ENCODE measurements at places on chromosomes 5 and 9. TPM values are rescaled to one million over a fixed set of nuclear protein-coding genes. Genes with fewer than 3 reads are reported as not detected.

MRRF gene
- 29.8 TPM for total RNA-seq

PPP1R26 gene
- 11.3 TPM for total RNA-seq

NME5 gene
- 1.9 TPM for total RNA-seq

TBCA gene
- total RNA-seq: 75.1 TPM

SLC34A3 gene
- total RNA-seq: not detected

DNA sequence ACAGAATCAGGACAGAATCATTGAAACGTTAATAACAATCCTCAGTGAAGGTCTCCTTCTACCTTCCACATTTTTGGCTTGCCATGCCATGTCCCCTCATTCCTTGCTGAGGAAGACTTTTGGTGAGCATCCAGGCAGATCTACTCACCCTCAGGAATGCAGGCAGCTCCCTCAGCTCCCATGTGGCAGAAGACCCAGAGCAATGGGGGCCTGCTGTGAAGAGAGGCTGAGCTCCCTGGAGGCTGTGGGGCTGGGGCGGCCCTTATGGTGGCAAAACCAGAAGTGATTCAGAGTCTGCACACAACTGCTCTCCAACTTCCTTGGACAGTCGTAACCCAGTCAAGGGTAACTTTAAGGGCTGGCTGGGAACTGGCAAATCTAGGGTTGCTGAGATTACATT is 247.2 kb upstream of the EFNA5 start:
- DNase-seq: no peak

DNA sequence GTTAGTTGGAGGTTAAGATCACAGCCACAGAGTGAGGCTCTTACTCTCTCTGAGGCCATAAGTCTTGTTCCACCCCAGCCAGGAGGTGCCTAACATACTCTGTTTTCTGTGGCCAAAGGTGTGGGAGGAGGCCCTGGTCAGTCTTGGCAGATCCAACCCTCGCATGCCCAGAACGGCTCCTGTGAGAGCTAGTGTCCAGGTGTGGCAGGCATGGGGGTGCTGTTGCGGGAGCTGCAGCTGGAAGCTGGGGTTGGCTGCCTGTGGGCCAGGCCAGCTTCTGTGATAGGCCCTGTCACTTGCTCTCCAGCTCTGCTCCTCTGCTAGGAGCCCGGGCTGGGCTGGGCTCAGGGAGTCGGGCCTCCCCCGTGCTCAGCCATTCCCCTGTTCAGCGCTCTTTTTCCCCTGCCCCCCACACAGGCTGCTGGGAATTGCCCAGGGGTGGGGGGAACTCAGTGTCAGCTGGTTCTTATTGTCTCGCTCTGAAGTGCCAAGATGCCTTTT is 31.6 kb downstream of the IER5L start:
- DNase-seq: no peak

DNA sequence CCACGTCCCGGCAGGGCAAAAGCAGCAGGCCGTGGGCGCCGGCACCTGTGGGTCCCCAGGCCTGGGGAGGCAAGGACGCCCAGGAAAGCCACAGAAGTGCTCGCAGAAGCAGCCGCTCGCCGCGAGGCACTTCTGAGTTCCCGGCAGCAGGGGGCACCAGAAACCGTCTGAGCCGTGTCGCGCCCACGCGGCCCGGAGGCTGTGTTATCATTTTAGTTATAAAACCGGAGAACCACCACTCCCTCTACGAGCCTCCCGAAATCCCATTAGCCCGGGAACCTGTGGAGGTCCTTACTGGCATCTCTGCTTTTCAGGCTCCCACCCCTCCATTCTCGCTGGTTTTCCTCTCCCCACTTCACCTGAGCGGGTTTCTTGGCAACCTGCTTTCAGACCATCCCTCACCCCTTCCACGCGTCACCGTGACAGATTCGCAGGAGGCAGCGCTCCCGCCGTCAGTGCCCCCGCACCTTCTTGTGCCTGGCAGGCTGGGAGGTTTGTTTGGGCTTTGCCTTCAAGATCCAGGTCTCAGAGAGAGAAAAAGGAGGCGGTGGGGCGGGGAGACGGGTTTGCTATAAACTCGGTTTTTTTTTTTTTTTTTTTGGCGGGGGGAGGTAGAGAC is 2.3 kb downstream of the GDNF start:
- DNase-seq: peak; percentile 70

DNA sequence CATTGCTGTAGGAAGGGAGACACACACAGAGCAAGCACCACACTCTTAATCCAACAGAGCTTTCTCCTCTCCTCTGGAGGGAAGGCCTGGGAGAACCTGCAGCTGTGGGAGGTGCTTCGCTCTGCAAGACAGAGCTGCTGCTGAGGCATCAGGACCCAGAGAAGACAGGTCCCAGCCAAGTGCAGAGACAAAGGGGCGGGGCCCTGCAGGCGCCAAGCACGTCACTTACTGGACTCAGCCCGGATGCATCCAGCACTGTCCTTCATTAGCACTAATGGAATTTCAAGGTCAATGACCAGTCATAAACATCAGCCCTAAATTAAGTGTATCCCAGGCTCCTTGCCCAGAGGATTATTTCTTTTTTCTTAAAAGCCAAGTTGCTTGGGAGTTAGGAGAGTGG is 337.1 kb upstream of the PANK3 start:
- no peak for DNase-seq

DNA sequence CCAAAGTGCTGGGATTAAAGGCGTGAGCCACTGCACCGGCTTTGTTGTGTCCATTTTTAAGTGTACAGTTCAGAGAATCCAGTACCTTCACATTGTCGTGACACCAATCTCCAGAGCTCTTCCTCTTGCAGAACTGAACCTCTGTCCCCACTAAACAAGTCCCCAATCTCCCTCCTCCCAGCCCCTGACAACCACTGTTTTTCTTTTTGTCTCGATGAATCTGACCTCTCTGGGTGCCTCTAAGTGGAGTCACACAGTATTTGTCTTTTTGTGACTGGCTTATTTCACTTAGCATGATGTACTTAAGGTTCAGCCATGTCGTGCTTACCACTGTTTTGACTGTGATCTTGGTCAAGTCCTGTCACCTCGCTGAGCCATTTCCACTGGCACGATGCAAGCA is 1.6 kb downstream of the WDR38 start:
- no peak for DNase-seq

GRCh38 chr5:171806976-171807747 is 21.5 kb downstream of the SMIM23 start:
- DNase-seq: no peak

DNA sequence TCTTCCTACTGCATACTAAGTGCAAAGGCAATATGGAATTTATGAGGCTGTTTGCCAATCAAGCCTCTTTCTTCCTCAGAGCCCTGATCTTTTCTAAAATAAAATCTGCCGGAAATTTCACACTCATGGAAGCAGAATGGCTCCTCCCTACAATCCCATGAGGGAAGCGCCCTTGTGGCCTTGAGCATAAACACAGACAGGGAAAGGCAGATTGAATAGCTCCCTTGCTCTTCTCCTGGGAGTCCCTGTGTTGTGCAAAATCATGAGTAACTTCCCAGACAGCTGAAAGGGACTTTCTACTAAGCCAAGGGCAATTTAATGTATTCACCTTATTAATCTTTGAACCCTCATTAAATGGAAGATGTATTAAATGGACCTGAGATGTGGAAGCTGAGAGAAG is 226.1 kb upstream of the PIK3R1 start:
- DNase-seq: peak; percentile 43

GRCh38 chr5:8601831-8602354 is 732.9 kb downstream of the MTRR start:
- no peak for DNase-seq

- no peak for DNase-seq
These were observed 83.4 kb downstream of the SH3PXD2B start for GRCh38 chr5:172370648-172371545.

- no peak for DNase-seq
These were observed 102.1 kb downstream of the LHFPL2 start for GRCh38 chr5:78546276-78546996.

DNA sequence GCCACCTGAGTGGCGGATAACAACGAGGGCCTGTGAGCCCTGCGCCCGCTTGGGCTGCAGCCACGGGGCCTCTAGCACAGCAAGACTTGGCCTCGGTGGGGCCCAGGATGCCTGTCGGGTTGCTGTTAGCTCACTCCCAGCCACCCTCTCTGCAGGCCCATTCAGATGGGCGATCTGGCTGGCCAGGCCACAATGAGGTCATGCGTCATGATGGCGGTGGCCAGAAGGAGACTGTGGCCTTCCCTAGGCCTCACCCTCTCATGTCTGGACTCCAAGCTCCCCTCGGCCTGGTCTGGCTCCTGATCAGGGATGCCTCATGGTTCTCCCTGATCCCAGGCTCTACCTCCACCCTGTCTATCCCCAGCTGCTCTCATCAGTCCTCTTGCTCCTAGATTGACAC is 19.0 kb upstream of the TCOF1 start:
- DNase-seq: no peak

GRCh38 chr5:64685866-64686265 is 4.4 kb upstream of the SHISAL2B start:
- no peak for DNase-seq

DNA sequence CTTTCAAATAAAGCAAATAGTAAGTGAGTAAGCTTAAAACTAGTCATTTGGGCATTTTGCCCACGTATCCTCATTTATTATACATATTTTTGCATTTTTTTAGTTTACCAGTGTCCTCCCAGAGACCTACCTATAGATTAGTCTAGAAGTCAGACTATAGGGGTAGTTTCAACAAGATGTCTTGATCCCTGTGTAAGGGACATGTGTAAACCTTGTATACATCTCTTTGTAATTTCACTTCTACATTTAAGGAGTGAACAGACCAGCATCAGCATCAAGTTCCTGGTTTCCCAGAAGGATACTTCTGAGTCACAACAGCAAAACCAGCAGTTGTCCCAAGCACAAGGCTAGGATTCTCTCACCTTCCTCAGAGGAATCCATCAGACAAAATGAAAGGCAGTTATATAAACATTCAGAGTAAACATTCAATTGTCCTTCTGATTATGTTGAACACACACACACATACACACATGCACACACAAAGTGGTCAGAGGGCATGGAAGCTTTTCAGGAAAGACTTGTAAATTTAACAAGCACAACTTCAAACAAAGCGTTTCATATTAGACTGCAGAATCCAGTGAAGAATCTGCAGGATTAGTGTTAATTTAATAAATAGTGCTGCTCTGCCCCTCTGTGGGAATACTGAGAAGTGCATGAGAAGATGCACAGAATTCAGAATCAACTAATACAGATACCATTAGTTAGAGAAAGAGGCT is 55.4 kb downstream of the HINT1 start:
- DNase-seq: peak; percentile 15

Measured in dermis microvascular lymphatic vessel endothelial cell (primary cell).